ENCODE measurements at places on chromosomes 5 and 9.
A peak's percentile ranks its signal among the peaks of the same experiment; 100 is the strongest.

- DNase-seq: no peak
- H3K36me3 ChIP-seq: no peaks in the 10 kb centered on the region
- no peaks in the 10 kb centered on the region for H3K27me3 ChIP-seq
- no peak overlapping the region for H3K4me3 ChIP-seq
- peaks cover 12% of the 10 kb centered on the region for H3K4me1 ChIP-seq
These were observed 22.1 kb downstream of the PTCH1 start for GRCh38 chr9:95494416-95495371.

DNA sequence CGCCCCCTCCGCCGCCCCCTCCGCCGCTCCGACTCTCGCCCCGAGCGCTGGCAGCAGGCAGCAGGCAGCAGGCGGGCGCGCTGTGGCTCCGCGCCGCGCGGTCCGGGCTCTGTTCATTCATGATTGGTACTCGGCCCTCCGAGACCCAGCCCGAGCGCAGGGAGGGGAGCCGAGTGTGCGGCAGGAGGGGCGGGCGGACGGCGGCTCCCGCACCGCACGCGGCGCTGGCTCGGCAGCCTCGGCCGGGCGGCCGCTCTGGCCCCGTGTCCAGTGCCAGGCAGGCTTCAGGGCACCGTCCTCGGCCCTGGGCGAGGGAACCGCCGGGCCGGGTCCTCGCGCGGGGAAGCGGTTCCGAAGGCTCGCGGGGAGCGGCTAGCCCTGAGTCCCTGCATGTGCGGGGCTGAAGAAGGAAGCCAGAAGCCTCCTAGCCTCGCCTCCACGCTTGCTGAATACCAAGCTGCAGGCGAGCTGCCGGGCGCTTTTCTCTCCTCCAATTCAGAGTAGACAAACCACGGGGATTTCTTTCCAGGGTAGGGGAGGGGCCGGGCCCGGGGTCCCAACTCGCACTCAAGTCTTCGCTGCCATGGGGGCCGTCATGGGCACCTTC, at the start of gene KCNIP1:
KCNIP1 (plus strand) TSS at position 31 of the 607 bp plus-strand sequence.
- no peaks in the 10 kb centered on the region for H3K36me3 ChIP-seq
- H3K4me3 ChIP-seq: peak within 1 kb of the TSS; percentile 18
- peaks cover 10% of the 10 kb centered on the region for H3K27me3 ChIP-seq
- no peak for DNase-seq
- peaks cover 6% of the 10 kb centered on the region for H3K4me1 ChIP-seq

GRCh38 chr5:88875341-88876234, 7.4 kb downstream of the MEF2C start:
- H3K4me3 ChIP-seq: no peak overlapping the region
- DNase-seq: no peak
- H3K36me3 ChIP-seq: no peaks in the 10 kb centered on the region
- H3K4me1 ChIP-seq: no peaks in the 10 kb centered on the region
- peaks cover 61% of the 10 kb centered on the region for H3K27me3 ChIP-seq
- no peak overlapping the region for H3K27ac ChIP-seq

DNA sequence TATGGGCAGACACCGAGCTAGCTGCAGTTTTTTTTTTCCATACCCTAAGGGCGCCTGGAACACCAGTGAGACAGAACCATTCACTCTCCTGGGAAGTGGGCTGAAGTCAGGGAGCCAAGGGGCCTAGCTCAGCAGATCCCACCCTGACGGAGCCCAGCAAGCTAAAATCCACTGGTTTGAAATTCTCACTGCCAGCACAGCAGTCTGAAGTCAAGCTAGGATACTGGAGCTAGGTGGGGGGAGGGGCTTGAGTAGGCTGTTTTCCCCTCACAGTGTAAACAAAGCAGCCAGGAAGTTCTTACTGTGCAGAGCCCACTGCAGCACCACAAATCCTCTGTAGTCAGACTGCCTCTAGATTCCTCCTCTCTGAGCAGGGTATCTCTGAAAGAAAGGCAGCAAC, 151.7 kb upstream of the HCN1 start:
- H3K4me1 ChIP-seq: no peaks in the 10 kb centered on the region
- no peaks in the 10 kb centered on the region for H3K36me3 ChIP-seq
- no peak overlapping the region for H3K27ac ChIP-seq
- no peak for DNase-seq
- H3K27me3 ChIP-seq: no peaks in the 10 kb centered on the region

DNA sequence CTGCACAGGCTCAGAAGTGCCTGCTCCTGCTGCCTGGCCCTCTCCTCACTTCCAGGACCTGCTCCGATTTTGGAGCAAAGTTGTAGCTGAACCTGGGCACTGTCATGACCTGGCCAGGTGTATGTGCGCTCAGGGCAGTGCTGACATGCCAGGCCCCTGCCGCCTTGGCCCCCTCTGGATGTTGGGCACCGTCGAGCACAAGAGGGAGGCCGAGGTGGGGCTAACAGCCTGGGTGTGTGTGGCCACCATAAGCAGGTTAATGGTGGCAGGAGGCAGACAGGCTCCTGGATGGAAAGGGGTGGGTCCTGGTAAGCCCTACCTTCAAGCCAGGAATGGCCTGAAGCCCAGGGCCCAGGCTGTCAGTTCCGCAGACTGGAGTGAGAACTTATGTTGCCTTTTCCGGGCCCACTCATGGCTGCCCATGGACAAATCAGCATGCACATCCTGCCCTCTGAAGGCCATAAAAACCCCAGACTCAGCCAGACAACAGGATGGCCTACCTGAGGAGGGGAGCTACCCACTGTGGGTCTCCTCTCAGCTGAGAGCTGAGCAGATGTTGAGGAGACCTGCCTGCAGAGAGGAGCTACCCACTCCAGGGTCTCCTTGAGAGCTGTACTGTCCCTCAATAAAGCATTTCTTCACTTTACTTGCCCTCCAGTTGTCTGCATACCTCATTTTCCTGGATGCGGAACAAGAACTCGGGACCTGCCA, 66.2 kb downstream of the NACC2 start:
- no peaks in the 10 kb centered on the region for H3K27me3 ChIP-seq
- no peaks in the 10 kb centered on the region for H3K36me3 ChIP-seq
- H3K4me1 ChIP-seq: no peaks in the 10 kb centered on the region
- H3K4me3 ChIP-seq: no peak overlapping the region

GRCh38 chr5:505951-506525, 18.2 kb downstream of the SLC9A3 start:
- peaks cover 48% of the 10 kb centered on the region for H3K27me3 ChIP-seq
- H3K4me3 ChIP-seq: no peak overlapping the region
- no peak overlapping the region for H3K27ac ChIP-seq
- DNase-seq: no peak
- no peaks in the 10 kb centered on the region for H3K4me1 ChIP-seq
- H3K36me3 ChIP-seq: no peaks in the 10 kb centered on the region

- H3K27ac ChIP-seq: no peak overlapping the region
- no peaks in the 10 kb centered on the region for H3K4me1 ChIP-seq
- H3K36me3 ChIP-seq: no peaks in the 10 kb centered on the region
- no peak for DNase-seq
These were observed 918 bp upstream of the MYMK start for GRCh38 chr9:133525677-133526076.

GRCh38 chr5:114734238-114734637, 372.4 kb downstream of the KCNN2 start:
- no peak overlapping the region for H3K4me3 ChIP-seq
- no peaks in the 10 kb centered on the region for H3K4me1 ChIP-seq
- no peak for DNase-seq
- H3K27ac ChIP-seq: no peak overlapping the region
- no peaks in the 10 kb centered on the region for H3K36me3 ChIP-seq

DNA sequence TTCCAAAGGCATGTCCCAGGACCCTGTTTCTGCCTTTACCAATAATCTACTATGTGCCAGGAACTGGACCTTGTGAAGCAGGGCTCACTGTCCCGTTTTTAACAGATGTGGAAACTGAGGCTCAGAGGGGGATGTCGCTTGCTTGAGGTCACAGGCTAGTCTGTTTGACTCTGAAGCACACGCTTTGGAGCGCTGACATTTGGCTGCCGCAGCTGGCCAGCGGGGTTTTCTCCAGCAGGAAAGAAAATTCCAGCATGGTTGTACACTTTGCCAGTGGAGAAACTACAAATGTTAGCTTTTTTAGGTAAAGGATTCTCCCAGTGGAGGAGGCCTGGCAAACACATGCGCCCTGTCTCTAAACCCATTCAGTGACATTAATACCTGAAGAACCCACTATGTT, 50.5 kb downstream of the SH3PXD2B start:
- H3K4me3 ChIP-seq: no peak overlapping the region
- H3K36me3 ChIP-seq: peaks cover 42% of the 10 kb centered on the region
- H3K27me3 ChIP-seq: no peaks in the 10 kb centered on the region
- DNase-seq: no peak

DNA sequence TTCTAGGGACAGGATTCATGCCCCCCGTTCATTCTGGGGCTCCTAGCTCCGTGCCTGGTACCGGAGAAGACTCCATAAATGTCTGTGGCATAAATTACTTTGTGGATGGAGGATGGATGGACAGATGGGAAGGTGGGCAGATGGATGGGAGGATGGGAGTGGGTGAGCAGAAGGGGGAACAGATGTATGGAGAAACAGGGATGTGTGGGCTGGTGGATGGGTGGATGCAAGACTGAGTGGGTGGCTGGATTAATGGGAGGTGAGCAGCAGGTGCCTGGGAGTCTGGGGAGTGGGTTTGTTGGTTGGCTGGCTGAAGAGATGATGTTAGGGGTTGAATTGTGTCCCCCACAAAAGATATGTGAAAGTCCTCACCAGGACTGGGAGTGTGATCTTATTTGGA, 43.5 kb downstream of the SARDH start:
- H3K4me1 ChIP-seq: no peaks in the 10 kb centered on the region
- H3K27me3 ChIP-seq: peaks cover 23% of the 10 kb centered on the region
- H3K27ac ChIP-seq: no peak overlapping the region
- no peaks in the 10 kb centered on the region for H3K36me3 ChIP-seq
- no peak for DNase-seq

DNA sequence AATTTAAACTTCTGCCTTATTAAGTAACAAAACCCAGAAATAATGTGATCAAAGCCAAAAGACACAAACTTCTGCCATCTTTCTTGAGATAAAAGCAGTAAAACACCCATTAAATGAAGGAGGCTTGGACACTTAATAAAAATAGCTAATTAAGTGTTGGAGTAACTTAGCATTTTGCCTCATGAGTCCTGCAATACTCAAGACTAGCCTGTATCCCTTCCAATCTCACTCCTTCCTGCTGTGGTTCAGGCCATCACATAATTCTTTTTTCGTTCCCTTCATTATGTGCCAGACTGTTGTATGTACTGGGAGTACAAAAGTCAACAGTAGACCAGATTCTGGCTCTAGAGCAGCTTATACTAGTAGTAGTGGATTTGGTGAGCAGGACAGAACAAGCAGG, 250.2 kb downstream of the NFIB start:
- no peak overlapping the region for H3K4me3 ChIP-seq
- H3K4me1 ChIP-seq: peaks cover 15% of the 10 kb centered on the region
- H3K36me3 ChIP-seq: no peaks in the 10 kb centered on the region
- H3K27me3 ChIP-seq: no peaks in the 10 kb centered on the region
- DNase-seq: no peak

DNA sequence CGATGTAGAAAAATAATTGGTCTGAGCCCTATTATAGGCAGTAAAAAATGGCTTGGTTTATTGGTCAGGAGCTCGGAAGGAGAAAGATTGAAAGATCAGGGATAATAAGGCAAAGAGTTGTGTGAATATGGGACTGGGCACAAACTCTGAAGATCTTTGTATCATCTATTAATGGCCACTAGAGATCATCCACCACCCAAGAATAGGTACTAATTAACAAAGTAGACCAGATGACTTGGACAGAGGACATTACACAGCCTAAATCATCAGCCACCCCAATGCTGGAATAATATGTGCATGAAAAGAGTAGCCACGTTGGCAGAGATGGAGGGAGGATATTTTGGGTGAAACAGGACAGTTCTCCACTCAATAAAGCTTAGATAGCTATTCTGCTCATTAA, 364.1 kb downstream of the EFNA5 start:
- H3K27ac ChIP-seq: no peak overlapping the region
- no peak for DNase-seq
- H3K36me3 ChIP-seq: no peaks in the 10 kb centered on the region
- H3K4me3 ChIP-seq: no peak overlapping the region
- no peaks in the 10 kb centered on the region for H3K27me3 ChIP-seq
- no peaks in the 10 kb centered on the region for H3K4me1 ChIP-seq

GRCh38 chr9:115058175-115058574, 59.8 kb downstream of the TNC start:
- H3K27ac ChIP-seq: peak overlapping the region; percentile 30
- no peak for DNase-seq
- no peak overlapping the region for H3K4me3 ChIP-seq
- H3K4me1 ChIP-seq: peaks cover 17% of the 10 kb centered on the region
- H3K27me3 ChIP-seq: no peaks in the 10 kb centered on the region
- peaks cover 26% of the 10 kb centered on the region for H3K36me3 ChIP-seq

DNA sequence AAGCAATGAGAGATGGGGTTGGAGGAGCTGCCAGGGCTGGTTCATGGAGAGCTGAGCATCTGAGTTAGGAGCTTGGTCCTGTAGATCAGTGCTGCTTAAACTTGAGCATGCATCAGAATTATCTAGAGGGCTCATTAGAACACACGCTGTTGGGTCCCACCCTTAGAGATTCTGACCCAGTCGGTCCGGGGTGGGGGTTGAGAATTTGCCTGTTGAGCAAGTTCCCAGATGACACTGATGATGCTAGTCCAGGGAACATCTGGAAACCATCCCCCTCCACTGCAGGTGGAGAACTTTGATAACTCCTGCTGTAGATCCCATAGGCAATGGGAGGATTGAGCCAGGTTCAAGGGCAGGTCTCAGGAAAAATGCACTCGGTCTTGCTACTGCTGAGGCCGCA, 158.0 kb upstream of the KLF4 start:
- H3K27ac ChIP-seq: no peak overlapping the region
- no peaks in the 10 kb centered on the region for H3K4me1 ChIP-seq
- no peak for DNase-seq
- no peaks in the 10 kb centered on the region for H3K36me3 ChIP-seq
- no peak overlapping the region for H3K4me3 ChIP-seq

GRCh38 chr5:78633700-78634099, 14.9 kb downstream of the LHFPL2 start:
- H3K27me3 ChIP-seq: no peaks in the 10 kb centered on the region
- H3K36me3 ChIP-seq: peaks cover 44% of the 10 kb centered on the region
- no peak overlapping the region for H3K27ac ChIP-seq
- no peak for DNase-seq

DNA sequence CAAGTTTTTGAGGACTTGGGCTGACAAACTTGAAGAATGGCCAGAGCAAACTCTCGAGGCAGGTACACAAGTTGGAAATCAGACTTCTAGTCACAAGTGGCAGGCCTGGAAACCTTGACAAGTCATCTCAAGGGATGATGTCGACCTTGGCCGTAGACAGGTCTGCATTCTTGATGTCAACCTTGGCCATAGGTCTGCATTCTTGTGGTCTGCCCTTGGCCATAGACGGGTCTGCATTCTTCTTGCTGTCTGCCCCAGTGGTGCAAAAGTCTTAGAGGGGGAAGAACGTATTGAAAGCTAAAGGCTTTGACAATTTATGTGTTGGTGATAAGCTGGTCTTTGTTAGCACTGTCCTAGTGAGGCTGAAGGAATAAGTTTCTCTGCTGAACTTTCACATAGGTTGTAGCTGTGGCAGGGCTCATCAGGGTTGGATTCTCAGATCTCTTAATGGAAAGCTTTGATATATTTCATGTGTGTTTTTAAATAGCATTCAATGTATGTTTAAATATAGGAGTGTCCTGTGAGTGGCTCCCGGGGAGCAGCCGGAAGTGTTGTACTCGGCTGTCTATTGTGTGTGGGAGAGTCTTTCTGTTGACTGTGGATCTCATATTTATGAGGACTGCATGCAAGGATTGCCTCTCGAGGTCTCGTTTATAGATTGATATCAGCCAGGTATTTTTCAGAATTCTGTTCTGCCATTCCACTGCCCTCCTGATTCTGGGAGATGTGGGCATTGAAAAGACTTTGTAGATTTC, 27.0 kb downstream of the SUB1 start:
- no peaks in the 10 kb centered on the region for H3K4me1 ChIP-seq
- no peak for DNase-seq
- H3K27ac ChIP-seq: no peak overlapping the region
- no peaks in the 10 kb centered on the region for H3K36me3 ChIP-seq

Data from RWPE2 (cell line).